ENCODE measurements at places on chromosomes 11 and 22.
A peak's percentile ranks its signal among the peaks of the same experiment; 100 is the strongest.

- peak; percentile 67 for DNase-seq
Measured at GRCh38 chr22:46233231-46233630, 16.9 kb downstream of the CDPF1 start.

GRCh38 chr11:9203691-9204311 lies 61.3 kb downstream of the DENND5A start:
- peak; percentile 24 for DNase-seq

DNA sequence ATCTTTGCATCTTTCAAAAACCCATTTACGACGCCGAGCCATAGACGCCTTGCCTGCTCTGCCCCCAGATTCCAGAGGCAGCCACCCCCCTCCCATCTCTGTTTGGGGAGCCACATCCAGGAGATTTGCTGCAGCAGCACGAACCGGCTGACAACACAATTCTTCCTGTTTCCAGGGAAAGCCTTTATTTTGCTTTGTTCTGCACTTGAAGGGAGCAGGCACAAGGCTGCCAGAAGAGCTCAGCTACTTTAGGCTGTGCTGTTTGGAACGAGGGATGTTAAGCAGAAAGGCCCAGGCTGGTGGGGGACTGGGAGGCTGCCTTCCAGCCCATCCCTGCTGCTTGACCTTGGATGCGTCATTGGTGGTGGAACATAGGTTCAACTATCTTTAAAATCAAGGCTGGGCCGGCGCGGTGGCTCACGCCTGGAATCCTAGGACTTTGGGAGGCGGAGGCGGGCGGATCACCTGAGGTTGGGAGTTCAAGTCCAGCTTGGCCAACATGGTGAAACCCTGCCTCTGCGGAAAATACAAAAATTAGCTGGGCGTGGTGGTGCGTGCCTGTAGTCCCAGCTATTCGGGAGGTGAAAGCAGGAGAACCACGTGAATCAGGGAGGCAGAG lies 243.9 kb downstream of the MIAT start:
- DNase-seq: no peak

GRCh38 chr11:46701078-46701654 lies 335 bp downstream of the ZNF408 start:
- no peak for DNase-seq

DNA sequence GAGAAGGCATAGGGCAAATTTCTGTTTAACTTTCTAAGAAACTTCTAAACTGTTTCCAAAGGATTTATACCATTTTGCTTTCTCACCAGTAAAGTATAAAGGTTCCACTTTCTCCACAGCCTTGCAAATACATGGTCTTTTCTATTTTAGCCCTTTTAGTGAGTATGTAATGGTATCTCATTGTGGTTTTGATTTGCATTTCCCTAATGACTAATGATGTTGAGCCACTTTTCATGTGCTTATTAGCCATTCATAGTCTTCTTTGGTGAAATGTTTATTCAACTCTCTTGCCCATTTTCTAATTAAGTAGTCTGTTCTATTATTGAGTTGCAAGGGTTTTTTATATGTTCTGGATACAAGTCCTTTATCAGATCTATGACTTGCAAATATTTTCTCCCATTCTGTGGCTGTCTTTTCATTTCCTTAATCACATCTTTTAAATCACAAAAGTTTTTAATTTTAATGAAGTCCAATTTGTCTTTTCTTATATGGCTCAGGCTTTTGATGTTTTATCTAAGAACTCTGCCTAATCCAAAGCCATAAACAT lies 83.8 kb upstream of the KCNQ1OT1 start:
- DNase-seq: no peak

DNA sequence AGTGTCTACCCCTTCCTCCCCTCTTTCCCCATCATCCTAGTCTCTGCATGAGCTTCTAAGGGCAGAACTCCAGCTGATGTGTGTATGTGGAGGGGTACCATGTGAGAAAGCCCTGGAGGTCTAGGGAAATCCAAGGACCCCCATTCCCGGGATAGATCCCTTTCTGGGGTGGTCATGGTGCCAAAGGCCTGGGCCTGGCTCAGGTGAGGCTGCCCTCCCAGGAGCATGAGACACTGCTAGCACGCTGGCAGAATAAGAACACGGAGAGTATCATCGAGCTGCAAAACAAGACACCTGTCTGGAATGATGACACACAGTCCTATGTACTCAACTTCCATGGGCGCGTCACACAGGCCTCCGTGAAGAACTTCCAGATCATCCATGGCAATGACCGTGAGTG lies 19.6 kb downstream of the TUB start:
- no peak for DNase-seq

GRCh38 chr11:119339589-119340334 lies 921 bp downstream of the C1QTNF5 start:
- DNase-seq: peak; percentile 75

GRCh38 chr22:19121631-19122142 lies 525 bp downstream of the DGCR2 start:
- peak; percentile 60 for DNase-seq

GRCh38 chr11:134597452-134597851 lies 185.4 kb upstream of the B3GAT1 start:
- DNase-seq: no peak

DNA sequence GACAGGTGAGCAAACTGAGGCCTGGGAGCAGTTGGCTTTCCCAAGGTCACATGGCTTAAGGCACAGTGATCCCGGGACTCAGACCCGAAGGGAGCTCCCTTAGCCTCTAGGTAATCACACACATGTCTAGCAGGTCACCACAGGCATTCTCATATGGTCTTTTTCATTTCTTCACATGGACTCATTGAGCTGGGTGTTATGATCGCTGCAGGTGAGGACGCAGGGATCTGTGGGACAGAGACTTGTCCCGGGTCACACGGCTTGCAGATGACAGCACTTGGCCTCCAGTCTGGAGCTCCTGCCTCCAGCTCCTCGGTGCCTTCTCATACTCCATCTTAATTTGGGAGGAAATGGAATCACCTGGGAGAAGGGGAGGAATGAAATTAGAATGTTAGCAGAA lies 23.6 kb upstream of the CACNG2 start:
- no peak for DNase-seq

DNA sequence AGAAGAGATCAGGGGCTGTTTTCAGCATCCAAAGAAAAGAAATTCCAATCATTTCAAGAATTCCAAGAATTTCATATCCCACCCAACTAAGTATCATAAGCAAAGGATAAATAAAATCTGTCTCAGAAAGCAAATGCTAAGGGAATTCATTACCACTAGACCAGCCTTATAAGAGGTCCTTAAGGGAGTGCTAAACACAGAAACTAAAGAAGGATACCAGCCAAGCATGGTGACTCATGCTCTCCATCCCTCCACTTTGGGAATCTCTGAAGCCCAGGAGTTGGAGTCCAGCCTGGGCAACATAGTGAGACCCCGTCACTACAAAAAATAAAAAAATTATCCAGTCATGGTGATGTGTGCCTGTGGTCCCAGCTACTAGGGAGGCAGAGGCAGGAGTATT lies 17.8 kb downstream of the FADD start:
- DNase-seq: no peak

DNA sequence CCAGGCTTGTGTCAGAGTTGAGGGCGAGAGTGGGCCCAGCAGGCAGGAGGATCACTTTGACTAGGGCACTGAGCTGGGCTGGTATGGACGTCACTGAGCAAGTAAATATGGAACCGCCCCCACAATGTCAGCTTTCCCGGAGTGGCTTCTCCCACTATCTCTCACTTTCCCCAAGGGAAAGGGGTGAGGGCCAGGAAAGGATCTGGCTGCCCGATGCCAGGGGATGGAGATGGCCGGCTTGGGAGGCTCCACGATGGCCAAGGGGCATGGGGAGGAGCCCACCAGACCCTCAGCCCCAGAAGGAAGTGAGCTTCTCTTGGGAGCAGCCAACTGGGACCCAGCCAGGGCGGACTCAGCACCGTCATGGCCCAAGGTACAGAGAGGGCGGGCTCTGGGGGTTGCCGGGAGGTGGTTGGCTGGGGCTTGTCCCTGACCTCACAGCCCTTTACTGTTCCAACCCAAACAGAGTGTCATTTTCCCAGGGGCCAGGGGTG lies 8.7 kb downstream of the PRDM11 start:
- DNase-seq: no peak

DNA sequence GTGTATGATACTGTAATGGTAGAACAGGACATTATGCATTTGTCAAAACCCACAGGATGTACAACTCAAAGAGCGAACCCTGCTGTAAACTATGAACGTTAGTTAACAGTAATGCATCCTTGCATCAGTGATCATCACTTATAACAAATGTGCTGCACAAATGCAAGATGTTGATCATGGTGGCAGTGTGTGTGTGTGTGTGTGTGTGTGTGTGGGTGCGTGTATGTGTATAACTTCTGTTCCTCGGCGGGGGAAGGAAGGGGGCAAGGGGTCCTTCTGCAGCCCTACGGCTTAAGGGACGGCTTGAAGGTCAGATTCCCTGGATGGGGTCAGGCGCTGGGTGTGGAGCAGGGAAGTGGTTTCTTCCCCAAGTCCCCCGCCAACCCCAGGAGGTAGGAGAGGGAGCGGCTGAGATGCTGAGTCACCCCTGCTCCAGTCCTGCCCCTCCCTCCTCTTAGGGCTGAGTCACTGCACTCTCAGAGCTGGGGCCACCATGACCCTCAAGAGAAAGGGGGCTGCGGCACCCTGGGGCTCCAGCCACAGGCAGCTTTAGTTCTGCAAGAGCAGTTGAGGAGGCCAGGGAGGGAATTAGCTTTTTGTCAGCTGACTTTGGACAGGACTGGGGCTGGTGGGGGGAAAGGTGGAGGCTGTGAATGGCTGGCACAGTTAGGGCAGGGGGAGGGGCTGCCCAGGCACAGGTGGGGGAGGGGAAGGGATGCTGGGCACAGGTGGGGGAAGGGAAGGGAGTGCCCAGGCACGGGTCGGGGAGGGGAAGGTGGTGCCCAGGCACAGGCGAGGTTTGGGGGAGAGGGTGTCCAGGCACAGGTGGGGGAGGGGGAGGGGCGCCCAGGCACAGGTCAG lies 8.8 kb upstream of the CTSD start:
- DNase-seq: peak; percentile 75

- DNase-seq: no peak
Measured at GRCh38 chr11:130413405-130414106, 14.9 kb downstream of the ADAMTS8 start.

GRCh38 chr11:117859061-117859460 lies 17.4 kb downstream of the FXYD6 start:
- no peak for DNase-seq

DNA sequence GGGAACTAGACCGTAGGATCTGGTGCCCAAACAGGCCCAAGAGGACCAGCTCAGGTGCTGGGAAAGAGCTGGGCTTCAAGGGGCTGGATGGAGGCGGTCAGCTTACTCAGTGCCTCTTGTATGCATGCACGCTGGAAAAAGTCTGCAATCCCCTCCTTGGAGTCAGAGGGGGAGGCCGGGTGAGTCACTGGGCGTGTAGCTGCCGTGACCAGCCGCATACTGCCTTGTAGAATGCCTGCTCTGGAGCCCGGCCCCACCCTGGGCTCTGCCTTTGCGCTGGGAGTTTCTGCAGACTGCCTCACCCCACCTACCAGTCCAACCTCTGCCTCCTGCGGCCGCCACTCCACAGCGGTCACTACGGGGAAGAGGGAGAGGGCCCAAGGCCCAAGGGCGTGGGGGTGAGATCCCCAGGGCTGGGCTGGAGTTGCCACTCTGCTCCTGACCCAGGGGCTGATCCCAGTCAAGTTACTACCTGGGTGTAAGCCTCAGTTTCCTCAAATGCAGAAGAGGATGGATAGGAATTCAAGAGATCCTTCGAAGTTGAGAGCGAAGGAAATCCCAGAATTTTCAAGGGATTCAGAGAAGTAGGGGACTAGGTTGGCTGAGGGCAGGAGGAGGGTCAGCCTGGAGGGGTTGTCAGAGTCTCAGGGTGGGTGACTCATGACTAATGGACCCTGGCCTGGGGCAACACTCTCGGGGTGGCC lies 4.2 kb downstream of the MRGPRF start:
- DNase-seq: peak; percentile 91

DNA sequence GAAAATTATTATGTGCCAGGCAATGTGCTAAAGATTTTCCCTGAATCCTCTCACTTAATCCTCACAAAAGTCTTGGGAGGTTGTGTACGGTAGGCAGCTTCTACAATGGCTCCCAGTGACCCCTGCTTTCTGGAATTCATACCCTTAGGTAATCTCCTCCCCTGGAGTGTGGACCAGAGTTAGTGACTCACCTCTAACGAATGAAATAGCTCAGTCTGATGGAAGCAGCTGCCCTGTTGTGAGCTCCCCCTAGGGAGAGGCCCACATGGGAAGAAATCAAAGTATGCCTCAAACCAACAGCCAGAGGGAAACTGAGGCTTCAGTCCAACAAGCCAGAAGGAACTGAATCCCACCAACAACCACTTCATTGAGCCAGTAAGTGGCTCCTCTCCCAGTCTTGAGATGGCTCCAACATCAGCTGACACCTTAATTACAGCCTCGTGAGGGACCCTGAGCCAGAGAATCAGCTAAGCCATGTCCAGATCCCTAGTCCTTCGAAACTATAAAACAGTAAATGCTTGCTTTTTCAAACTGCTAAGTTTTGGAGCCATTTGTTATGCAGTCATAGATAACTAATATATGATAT lies 98.9 kb upstream of the ISX start:
- DNase-seq: peak; percentile 78

DNA sequence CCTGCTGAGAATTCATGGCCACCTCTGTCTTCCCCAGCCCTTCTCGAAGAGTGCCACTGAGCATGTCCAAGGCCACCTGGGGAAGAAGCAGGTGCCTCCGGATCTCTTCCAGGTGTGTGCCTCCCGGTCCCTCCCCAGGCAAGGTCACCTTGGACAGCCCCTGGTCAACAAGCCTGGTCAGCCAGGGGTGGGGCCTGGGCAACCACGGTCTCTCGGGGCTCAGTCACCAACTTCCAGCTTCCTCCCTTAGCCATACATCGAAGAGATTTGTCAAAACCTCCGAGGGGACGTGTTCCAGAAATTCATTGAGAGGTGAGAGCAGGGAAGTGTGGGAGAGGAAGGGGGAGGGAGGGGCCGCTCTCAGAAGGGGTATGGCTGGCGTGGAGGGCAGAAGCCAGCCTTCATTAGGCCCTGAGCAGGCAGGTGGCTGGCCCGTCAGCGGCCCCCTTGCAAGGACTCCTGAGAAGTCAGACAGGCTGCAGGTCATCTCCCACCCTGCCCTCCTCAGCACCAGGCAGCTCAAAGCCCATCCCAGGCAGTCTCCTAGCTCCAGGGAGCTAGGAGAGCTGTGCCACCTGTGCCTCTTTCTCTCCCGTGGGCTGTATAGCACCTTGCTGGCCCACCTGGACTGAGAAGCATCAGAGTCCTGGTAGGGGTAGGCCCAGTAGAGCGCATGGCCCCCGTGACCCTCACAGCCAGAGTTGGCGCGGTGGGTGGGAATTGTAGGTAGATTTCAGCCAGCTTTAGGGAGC lies 9.3 kb upstream of the ANKRD13D start:
- no peak for DNase-seq

GRCh38 chr11:19349340-19350025 lies 108.7 kb upstream of the E2F8 start:
- DNase-seq: no peak

DNA sequence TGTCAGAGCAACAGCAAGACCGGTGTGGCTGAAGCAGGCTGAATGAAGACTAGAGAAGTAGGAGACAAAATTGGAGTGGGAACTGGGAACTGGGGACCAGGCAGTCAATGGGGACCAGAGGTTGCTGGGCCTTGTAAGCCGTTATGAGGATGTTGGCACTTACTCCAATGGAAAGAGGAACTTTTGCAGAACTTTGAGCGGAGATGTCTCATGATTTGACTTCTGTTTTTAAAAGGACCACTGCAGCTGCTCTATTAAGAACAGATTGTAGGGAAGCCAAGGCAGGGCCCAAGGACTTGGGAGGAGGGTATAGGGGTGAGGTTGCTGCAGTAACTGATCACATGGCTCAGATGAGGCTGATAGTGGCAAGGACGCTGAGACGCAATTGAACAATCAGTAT lies 34.2 kb downstream of the IL18 start:
- DNase-seq: no peak

Data from ELF-1 (cell line).